T-helper 2 cell treated with Interferon-gamma antibody and Interleukin-4, amounts not matched to agents 5 μg/mL and 100 μg/mL, for 36 hours (primary cell): ENCODE measurements at places on chromosomes 7 and 10.
A peak's percentile ranks its signal among the peaks of the same experiment; 100 is the strongest.

- H3K4me1 ChIP-seq = no peaks in the 10 kb centered on the region
- H3K27me3 ChIP-seq = peaks cover 11% of the 10 kb centered on the region
- no peak overlapping the region for H3K4me3 ChIP-seq
- no peak for DNase-seq
- no peaks in the 10 kb centered on the region for H3K36me3 ChIP-seq
- no peak overlapping the region for H3K27ac ChIP-seq
These were observed 8.2 kb upstream of the LSM8 start for GRCh38 chr7:118175740-118176139.

- H3K27ac ChIP-seq = no peak overlapping the region
- H3K4me1 ChIP-seq = peaks cover 45% of the 10 kb centered on the region
- no peak for DNase-seq
These were observed 1.9 kb downstream of the SKIDA1 start for GRCh38 chr10:21523557-21524008.

DNA sequence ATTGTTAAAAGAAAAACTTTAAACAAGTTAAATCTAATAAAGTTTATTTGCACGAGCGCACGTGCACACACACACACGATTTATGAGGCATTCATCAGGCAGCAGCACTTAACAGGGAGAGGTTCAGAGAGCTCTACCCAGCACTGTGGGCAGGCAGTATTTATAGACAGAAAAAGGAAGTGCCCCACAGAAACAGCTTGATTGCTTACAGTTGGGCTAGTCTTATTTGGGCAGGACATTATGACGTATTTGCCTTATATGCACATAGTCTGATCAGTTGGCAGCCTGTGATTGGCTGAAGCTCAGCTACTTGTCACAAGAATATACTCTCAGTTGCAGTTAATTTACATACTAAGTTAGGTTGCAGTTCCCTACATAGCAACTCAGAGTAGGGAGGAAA lies 1.2 kb upstream of the SDHAF3 start:
- no peak overlapping the region for H3K4me3 ChIP-seq
- peaks cover 2% of the 10 kb centered on the region for H3K27me3 ChIP-seq
- peaks cover 13% of the 10 kb centered on the region for H3K36me3 ChIP-seq
- no peak for DNase-seq

GRCh38 chr7:207418-208129 lies 15.2 kb downstream of the FAM20C start:
- H3K36me3 ChIP-seq = no peaks in the 10 kb centered on the region
- no peak for DNase-seq
- no peak overlapping the region for H3K4me3 ChIP-seq
- no peaks in the 10 kb centered on the region for H3K4me1 ChIP-seq
- H3K27ac ChIP-seq = no peak overlapping the region
- no peaks in the 10 kb centered on the region for H3K27me3 ChIP-seq

GRCh38 chr7:2405601-2406345 lies 2.4 kb downstream of the CHST12 start:
- H3K4me1 ChIP-seq = peaks cover 58% of the 10 kb centered on the region
- peak overlapping the region; percentile 92 for H3K27ac ChIP-seq
- peaks cover 45% of the 10 kb centered on the region for H3K36me3 ChIP-seq
- H3K4me3 ChIP-seq = peak overlapping the region; percentile 80
- H3K27me3 ChIP-seq = no peaks in the 10 kb centered on the region

- no peak for DNase-seq
- no peak overlapping the region for H3K27ac ChIP-seq
- no peak overlapping the region for H3K4me3 ChIP-seq
- H3K4me1 ChIP-seq = peaks cover 8% of the 10 kb centered on the region
- no peaks in the 10 kb centered on the region for H3K27me3 ChIP-seq
These were observed 22.1 kb downstream of the HKDC1 start for GRCh38 chr10:69242040-69242851.

GRCh38 chr7:4834601-4835397 lies 27.0 kb downstream of the PAPOLB start:
- no peaks in the 10 kb centered on the region for H3K36me3 ChIP-seq
- H3K27ac ChIP-seq = no peak overlapping the region
- no peak overlapping the region for H3K4me3 ChIP-seq
